ENCODE measurements at places on chromosomes 11 and 22. TPM values are rescaled to one million over a fixed set of nuclear protein-coding genes. Genes with fewer than 3 reads are reported as not detected.

GRCh38 chr22:38298312-38299005, 18.8 kb downstream of the CSNK1E start:
- peak; percentile 77 for DNase-seq

DNA sequence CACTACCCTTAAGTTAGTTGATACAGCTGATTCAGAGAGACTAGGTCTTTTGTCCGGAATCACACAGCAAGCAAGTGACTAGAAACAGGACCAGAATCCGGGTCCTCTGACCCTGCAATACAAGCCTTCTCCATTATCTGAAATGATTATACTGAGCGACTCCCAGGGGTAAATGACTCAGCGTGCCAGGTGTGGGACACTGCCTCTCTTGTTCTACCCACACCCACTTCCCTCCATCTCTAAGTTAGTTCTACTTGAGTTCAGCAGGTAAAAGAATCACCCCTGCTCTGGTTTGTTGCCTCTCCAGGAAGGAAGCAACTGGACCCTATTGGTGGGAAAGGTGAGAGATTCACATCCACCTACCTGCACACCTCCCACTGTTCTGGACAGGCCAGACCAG, 156.9 kb downstream of the DBX1 start:
- DNase-seq = no peak

DNA sequence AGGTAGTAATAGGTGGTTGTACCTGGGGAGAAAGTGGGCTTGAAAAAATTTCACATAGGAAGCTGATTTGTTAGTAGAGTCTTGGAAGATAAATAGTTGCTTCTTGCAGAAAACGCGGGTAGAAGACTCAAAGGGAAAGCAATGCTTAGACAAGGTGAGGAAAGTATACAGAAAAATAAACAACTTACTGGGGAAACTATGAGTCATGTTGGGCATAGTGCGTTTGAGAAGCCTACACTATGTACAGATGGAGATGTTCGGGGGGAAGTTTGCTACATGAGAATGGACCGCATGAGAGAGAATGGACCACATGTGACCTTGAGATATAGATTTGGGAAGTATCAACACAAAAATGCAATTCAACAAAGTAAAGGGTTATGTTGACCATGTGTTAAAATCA, 86.7 kb upstream of the DDI1 start:
- DNase-seq = no peak

GRCh38 chr11:134261626-134262488, 8.5 kb downstream of the ACAD8 start:
- DNase-seq = no peak

DNA sequence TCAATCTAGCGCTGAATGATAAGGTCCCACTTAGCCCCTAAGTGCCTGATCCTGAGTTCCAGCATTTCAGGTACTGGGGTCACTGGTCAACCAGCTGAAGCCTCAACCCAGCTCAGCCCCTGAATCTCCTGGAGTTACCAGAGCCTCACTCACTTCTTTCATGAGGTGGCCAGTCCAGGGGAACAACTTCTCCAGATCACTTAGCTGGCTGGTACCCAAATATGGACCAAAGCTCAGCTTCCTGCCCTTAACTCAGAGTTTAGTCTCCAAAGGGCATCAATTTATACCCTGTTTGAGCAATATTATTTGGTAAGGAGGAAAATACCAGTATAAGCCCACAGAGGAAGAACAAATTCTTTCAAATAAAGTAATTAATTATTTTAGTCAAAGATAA, 105.6 kb downstream of the SLC1A2 start:
- no peak for DNase-seq

The PLEKHA7 gene
- total RNA-seq = 0.17 TPM

The GLB1L2 gene
- total RNA-seq = 8.9 TPM

The OR52H1 gene
- total RNA-seq = not detected
